Stimulated activated naive CD8-positive, alpha-beta T cell treated with anti-CD3 and anti-CD28 coated beads, Interleukin-15, Interleukin-2, amounts not matched to agents 100 U/mL and 50 U/mL, for 24 hours (primary cell): ENCODE measurements at places on chromosomes 13 and 19.

DNA sequence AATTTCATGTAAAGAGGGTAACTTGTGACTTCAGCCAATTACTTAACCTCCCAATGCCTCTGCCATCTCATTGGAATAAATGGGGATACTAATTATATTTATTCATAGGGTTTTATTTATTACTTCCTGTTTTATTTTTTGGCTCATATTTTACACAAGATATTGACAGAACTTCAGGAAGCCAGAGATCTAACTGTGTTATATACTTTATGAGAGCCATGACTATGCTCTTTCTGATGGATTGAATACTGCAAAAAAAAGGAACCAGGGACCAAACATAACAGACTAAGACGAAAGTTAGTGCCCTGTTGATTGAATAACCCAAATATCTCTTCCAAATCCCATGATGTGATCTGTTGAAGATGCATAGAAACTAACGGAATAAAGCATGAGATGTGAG, 243.3 kb upstream of the STARD13 start:
- DNase-seq = no peak

GRCh38 chr19:8481616-8482015, 20.8 kb downstream of the PRAM1 start:
- no peak for DNase-seq

GRCh38 chr13:45838171-45838745, 13.3 kb downstream of the SIAH3 start:
- no peak for DNase-seq

GRCh38 chr19:5228932-5229777, 111.5 kb downstream of the PTPRS start:
- no peak for DNase-seq

DNA sequence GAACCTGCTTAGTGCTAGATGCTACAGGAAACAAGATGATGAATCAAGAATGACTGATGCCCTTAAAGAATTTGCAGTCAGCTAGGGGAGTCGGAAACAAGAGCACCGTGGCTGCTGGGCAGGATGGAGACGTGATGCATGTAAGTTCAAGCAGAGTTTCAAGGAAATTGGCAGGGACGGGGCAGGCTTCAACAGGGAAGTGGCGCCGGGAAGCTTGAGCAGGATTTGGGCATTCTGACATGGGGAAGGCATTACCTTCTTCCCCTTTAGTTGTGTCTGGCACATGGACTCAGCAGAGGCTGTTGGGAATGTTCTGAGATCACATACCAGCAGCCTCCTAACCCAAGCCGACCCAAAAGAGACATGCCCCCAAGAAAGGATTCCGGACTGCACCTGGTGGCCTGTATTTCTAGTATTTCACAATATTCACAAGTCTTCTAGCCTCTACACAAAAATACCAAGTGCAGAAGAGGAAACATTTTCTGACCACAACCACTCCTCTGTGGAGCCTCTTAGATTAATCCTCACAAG, 138.2 kb downstream of the CRYL1 start:
- no peak for DNase-seq

GRCh38 chr13:29497137-29497654, 98.3 kb downstream of the SLC7A1 start:
- DNase-seq = no peak

GRCh38 chr13:98586400-98587345, 9.8 kb upstream of the STK24 start:
- no peak for DNase-seq
